ENCODE measurements at places on chromosomes 6 and 20. TPM values are rescaled to one million over a fixed set of nuclear protein-coding genes. Genes with fewer than 3 reads are reported as not detected.

TRIM15 gene
- not detected for total RNA-seq

PREX1 gene
- total RNA-seq = 3.3 TPM

FAM50B gene
- total RNA-seq = 6.6 TPM

CTAGE9 gene
- total RNA-seq = not detected

ARFGEF3 gene
- 0.22 TPM for total RNA-seq

POM121L2 gene
- not detected for total RNA-seq

BACH2 gene
- 1.3 TPM for total RNA-seq

PHACTR3 gene
- total RNA-seq = under 0.01 TPM

HINT3 gene
- 29.8 TPM for total RNA-seq

SUMO4 gene
- 1.5 TPM for total RNA-seq

Measured in placental pericyte (primary cell).